NCI-H748 treated with DMSO at 0.1 percent for 48 hours (cell line): ENCODE measurements at places on chromosomes 12 and 14.

DNA sequence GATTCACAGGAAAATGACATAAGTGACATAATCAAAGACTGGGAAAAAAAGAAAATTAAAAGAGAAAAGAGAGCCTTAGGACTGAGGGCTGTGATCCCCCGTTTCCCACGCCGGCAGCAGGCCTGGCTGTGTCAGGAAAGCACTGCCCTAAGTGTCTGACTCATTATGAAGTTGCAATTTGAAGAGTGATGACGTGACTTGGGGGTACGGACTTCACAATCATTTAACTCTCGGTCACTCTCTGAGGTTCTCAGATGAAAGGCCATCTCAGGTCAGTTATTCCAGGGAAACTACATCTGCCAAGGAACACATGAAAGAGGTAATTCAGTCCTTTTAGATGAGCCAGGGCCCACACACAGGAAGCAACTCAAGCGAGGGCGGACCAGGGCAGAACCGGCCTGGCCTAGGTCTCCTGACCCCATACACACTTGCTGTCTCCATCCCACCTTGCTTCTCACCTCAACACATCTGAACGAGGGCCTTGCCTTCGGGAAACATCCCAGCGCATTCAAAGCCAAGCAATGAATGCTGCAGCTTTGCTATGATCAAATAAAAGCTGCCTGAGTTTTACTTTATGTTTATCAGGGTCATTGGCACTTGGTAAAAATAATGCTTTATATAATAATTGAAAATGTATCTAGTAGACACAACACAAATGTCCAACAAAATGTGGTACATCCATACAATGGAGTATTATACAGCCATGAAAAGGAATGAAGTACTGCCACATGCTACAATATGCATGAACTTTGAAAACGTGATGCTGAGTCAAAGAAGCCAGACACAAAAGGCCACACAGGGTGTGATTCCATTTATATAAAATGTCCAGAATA, 2.7 kb downstream of the SSH1 start:
- DNase-seq, result no peak

GRCh38 chr12:1922985-1923384, 4.5 kb upstream of the CACNA2D4 start:
- DNase-seq, result no peak

GRCh38 chr14:91358654-91359220, 58.9 kb downstream of the CCDC88C start:
- DNase-seq, result no peak

GRCh38 chr12:105587237-105587636, 256.7 kb downstream of the C12orf75 start:
- no peak for DNase-seq

DNA sequence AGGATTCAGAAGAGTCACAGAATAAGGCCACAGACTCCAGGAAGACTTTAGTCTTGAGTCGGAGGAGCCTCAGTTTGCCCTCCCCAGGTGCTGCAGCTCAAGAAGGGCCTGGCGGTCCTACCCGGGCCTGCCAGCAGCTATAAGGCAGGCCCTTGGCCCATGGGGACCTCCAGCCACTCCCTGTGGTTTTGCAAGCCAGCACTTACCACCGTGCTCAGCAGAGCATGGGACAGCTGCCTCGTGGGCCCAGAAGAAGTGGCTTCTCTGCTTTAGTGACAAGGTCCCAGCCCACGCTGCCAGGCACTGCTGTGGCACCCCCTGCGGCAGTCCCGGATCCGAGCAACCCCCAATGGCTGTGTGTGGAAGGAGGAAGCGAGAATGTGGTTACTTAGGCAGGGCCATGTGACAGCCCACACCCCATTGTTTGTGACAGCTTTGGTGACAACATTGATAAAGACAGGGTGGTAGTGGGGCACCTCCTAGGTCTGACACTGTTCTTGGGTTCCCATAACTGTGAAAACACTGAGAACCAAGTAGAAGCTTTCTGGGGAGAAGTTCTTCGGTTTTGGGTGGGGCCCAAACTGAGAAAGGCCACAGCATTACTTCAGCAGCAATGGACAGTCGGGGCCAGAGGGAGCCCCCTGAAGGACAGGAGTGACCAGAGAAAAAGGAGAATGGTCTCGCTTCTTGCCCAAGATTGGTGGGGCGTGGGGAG, at the start of gene SELPLG:
Gene SELPLG, minus strand, starts transcription at position 361 of the 715 bp plus-strand sequence. CDS start 9,587 bp downstream, outside the sequence.
- no peak for DNase-seq

DNA sequence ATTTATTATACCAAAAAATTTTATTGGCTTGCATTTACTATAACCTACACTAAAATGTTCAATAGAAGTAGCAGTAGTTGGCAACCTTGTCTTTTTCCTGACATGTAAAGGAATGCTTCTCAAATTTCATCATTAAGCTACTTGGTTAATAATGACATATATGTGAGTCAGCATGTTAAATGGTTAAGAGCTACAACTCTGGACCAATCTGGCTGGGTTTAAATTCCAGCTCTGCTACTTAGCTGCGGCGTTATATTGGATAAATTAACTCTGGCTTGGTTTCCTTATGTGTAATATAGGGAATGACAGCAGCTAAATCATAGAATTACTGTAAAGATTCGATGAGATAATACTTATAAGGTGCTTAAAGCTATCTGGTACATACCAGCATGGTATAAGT, 53.7 kb upstream of the OTOGL start:
- no peak for DNase-seq
